ENCODE measurements at places on chromosomes 6 and 20.

- no peak for DNase-seq
Measured at GRCh38 chr20:13213335-13213734, 7.7 kb upstream of the ISM1 start.

- DNase-seq: no peak
Measured at GRCh38 chr6:44036196-44036595, 91.1 kb downstream of the MRPL14 start.

DNA sequence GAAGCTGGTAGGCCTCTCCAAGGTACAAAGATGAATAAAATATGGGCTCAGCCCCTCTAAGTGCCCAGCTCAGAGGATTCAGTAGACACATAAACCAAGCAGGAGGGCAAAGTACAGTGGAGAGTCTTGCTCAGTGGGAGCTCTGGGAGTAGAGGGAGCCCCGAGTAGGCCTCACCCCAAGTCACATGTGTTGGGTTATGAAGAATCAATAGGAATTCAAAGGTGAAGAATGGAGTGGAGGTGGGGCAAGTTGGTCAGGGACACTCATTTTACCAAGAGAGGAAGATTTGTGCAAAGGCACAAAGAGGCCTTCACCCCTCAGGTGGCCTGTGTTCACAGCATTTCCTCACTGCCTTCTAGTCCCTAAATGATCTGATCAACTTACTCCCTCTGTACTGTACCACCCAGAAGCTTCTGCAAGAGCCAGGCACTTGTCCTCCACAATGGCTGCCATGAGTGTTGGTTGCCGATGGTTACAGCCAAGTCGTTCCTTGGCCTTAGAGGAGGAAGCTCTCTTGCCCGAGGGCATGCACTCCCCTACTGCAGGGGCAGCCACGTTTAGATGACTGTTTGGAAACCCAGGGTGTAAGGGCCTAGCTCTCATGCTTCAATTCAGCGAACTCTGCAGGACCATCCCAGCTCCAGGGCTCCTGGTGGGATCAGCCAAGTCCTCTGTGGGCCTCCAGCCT lies 6.7 kb upstream of the CDKN1A start:
- DNase-seq: no peak

DNA sequence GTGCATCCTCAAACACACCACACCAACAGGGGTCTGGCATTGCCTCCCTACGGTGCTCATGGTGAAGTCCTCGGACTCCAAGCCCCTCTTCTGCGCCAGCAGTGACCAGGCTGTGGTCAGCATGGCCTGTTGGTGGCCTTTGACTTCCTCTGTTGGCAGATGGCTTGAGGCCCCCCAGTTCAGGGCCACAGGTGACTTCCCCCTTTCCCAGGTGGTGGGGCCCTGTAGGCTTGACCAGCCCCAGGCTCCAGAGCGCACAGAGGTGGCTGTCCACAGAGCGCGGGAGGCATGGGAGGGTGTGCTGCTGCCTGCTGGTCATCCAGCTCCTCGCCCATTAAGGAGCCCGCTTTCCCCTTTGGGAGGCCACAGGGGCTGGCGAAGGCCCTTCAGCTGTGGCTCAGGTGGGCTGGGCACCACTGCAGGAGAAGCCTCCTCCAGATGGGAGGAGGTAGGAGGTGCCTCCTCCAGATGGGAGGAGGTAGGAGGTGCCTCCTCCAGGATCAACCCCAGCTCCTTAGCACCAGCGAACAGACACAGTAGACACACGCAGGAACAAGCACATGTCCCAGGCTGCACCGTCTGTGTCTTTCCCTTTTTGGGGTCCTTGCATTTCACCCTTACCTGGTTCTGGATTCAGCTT lies 52.1 kb upstream of the BHLHE23 start:
- DNase-seq: no peak

DNA sequence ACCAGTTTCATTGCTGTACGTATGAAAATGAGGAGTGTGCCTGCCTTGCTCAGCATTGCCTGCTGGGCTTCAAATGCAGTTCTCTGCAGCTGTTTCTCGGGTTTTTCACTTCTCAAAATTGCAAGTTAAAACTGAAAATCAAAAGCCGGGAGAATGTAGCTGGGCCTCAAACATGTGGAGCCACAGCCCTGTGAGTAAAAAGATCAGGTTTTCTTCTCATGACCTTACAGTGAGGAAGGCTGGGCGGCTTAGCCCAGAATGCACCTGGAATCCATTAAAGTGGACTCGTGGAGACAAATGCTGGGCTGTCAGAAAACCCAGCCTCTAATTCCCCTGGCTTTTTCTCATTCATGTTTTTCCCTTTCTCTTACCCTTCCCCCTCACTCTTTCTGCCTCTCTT lies 34.4 kb downstream of the DSE start:
- DNase-seq: no peak

DNA sequence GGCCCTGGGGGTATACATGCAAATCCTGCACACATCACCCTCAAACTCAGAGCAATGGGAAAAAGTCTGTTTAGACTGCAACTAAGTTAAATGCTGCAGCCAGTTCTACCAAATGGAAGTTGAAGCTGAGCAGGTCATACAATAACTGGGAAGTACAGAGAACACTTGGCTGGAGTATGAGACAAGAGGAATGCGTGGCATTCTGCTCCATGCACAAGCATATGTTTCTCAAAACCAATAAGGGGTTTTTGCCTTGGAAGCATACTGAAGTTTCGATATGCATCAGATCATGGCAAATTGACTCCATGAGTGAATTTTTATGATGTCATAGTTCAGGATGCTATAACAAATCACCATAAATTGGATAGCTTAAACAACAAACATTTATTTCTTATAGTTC lies 193.8 kb downstream of the COL12A1 start:
- DNase-seq: no peak

All from hematopoietic multipotent progenitor cell treated with erythropoietin and hydrocortisone succinate and interleukin-3 and kit ligand, for 15 days (in vitro differentiated cells).